Cortex of kidney (tissue), 1 donor: ENCODE measurements at places on chromosomes 2 and 18.

GRCh38 chr2:209911486-209911885, 91.0 kb upstream of the RPE start:
- DNase-seq = no peak

- DNase-seq = no peak
Measured at GRCh38 chr18:62976227-62976626, 260.9 kb downstream of the PHLPP1 start.

DNA sequence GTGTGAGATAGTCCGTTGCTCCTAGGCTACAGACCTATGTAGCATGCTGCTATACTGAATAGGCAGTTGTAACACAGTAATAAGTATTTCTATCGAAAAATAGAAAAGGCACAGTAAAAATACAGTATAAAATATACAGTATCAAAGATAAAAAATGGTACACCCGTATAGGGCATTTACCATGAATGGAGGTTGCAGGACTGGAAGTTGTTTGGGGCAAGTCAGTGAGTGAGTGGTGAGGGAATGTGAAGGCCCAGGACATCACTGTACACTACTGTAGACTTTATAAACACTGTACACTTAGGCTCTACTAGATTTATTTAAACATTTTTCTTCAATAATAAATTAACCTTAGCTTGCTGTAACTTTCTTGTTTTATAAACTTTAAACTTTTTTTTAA, 3.5 kb downstream of the MAP3K20 start:
- no peak for DNase-seq

- DNase-seq = no peak
Measured at GRCh38 chr18:32461709-32462272, 8.9 kb downstream of the GAREM1 start.

- DNase-seq = no peak
Measured at GRCh38 chr18:78737006-78737915, 242.4 kb upstream of the SALL3 start.

GRCh38 chr2:200466425-200467418, 43.1 kb downstream of the KCTD18 start:
- no peak for DNase-seq

GRCh38 chr2:98547092-98547790, 61.1 kb downstream of the COA5 start:
- no peak for DNase-seq

DNA sequence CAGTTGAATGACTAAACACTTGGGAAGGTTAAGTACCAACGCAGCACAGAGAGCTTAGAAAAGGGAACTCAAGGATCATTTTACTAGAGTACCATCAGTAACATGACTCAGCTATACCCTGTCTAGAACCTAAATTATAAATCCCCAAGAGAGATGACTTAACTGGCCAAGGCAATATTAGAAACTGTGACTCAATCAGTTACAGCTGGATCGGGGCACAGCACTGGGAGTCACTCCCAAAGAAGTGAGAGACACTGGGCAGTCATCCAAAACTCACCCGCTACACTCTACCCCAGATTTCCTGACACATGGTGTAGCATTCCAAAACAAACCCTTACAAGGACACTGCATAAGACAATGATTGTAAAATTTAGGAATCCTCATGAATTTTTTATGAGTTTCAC, 17.7 kb downstream of the IWS1 start:
- no peak for DNase-seq

DNA sequence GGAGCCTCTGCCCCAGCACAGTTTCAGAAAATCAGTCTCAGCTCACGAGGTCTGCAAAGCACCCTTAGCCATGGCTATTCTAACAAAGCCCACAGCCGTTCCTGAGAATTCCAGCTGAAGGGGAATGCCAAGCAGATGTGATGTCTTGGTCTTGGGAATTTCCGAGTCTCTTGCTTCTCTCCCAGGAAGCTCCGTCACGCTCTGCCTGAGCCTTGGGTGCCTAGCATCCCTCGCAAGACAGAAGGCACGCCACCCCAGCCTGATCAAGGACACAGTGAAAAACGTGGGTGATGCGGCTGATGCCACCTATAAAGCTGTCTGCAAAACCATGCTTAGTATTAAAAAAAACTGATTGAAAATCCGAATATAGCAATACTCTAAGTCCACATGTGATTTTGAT, 254.6 kb downstream of the SH3BP4 start:
- no peak for DNase-seq

DNA sequence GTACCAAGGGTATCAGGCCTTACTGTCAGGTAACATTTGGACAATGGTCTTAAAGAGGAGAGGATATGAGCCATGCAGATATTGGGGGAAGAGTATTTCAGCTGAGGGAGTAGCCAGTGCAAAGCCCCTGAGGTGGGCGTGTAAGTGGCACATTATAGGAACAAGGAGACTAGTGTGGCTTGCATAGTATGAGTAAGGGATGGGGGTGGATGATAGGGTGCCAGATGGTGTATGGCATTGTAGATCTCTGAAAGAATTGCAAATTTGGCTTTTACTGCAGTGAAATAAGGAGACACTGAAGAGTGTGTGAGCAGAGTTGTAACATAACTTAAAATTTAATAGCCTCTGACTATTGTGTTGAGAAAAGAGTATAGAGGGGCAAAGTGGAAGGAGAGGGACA, 244.0 kb downstream of the PDE11A start:
- DNase-seq = no peak

GRCh38 chr2:136324966-136325365, 207.0 kb upstream of the CXCR4 start:
- DNase-seq = no peak

DNA sequence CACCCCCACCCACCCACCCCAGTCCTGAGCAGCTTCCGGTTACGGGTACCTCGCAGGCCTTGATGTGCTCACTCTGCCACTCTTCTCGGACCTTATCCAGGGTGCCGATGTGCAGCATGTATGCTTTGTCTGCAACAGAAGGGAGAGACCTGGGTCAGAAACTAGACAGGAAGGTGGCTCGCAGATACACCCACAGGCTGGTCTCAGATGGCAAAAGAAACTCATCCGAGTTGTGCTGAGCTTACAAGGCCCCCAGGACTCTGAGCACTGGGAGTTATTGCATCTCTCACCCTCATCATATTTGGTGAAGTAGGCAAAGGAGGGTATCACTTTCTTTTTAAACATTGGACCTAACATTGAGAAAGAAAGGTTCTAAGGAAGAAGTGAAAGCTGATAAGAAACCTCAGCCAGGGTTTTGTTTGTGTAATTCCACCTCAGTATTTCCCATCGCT, 30.6 kb upstream of the EPG5 start:
- no peak for DNase-seq

GRCh38 chr2:67716895-67717396, 319.8 kb downstream of the ETAA1 start:
- no peak for DNase-seq

- no peak for DNase-seq
Measured at GRCh38 chr2:112048887-112049286, 6.2 kb upstream of the TMEM87B start.

GRCh38 chr2:108324531-108325255, 36.0 kb downstream of the SULT1C2 start:
- no peak for DNase-seq

GRCh38 chr2:67783026-67783425, 279.8 kb downstream of the C1D start:
- DNase-seq = no peak

- DNase-seq = no peak
Measured at GRCh38 chr2:37412231-37412630, 67.8 kb downstream of the QPCT start.

- DNase-seq = no peak
Measured at GRCh38 chr2:20418519-20418918, 28.4 kb upstream of the RHOB start.

GRCh38 chr2:237453671-237454070, 33.4 kb upstream of the MLPH start:
- no peak for DNase-seq

GRCh38 chr2:237998530-237998929, 31.7 kb downstream of the UBE2F start:
- DNase-seq = no peak

DNA sequence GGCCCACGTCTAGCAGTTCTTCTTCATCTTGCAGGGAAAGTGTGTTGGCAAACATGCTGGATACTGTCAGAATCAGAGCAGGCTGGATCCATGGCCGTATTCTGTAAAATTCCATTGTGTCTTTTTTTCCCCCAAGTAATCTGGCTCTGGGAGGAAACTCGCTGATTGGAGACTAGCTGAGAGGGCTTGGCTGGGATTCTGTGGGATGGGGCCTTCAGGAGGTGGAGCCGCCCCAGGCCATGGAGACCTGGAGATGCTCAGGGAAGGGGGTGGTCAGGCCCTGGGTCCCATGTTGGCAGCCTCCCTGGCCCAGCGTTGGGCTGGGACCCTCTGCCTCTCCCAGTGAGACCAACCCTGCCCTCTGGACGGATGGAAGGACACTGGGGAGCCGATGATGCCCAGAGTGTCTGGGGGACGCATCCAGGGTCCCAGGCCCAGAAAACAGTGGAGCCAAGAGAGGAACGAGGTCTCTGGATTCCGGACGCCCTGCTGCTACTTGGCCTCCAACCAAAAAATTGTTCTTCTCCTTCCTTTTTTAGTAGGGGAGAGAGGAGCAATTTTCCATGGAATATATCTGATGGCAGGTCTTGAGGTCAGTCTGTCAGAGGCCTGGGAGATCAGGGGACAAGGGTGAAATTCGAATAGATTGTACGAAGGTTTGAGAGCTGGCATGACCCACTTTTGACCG, 114.5 kb downstream of the AGAP1 start:
- no peak for DNase-seq

GRCh38 chr2:118945881-118946280, 3.9 kb downstream of the MARCO start:
- no peak for DNase-seq

DNA sequence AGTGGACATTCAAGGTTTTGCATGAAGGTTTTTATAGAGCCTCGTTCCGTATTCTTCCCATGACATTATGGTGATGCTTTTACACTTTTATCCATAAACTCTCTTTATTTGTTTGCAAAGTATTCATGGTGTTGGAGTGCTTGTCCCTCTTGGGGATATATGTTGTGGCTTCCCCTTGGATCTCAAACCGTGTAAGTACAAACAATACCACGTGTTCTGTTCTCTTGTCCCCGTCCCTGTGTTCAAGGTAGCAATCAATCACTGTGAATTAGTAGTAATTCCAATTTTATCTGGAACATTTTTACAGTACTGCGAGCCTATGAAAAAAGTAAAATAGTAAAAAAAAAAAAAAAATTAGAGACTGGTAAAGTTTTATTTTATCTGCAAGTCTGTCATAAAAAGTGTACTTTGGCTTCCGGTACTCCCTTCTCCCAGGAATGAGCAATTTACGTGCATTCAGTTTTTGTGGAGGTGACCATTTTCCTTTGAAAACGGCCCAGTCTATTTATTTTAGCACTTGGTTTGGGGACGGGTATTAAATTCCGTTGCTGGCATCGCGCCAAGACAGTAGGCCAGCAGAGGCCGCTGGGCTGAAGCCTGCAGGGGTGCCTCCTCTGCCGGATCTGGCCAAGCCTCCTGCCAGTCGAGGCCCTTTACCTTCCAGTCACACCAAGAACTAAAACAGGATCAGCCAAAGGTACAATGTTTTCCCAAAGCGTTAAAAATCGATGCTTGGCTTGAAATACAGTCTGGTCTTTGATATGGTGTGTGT, 175.7 kb downstream of the SOCS6 start:
- no peak for DNase-seq

DNA sequence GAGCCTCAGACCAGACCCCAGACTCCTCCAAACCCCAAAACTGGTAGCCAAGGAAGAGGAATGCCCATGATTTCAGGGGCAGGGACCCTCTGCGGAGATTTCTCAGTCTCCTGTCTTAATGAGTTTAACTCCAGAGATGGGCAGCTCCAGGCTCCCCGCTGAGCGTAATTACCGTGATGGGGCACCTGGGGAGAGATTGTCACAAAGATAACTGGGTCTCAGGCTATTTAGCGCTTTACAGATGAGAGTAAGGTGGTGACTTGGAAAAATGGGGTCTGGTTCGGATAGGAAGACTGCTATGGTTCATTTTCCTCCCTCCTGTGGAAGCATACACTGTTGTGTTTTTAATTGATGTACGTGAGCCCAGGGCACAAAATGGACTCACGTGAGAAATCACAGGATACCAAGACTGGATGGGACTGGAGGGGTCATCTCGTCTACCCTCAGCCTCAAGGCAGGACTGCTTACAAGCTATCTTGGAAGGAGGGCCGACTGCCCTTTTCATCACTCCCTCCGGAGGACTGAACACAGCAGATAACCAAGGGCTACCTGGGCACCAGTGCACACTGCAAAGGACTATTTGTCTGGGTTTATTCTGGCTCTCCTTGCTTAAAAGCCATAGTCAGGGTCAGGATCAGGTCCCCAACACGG, 427.8 kb downstream of the ZNF521 start:
- DNase-seq = no peak

DNA sequence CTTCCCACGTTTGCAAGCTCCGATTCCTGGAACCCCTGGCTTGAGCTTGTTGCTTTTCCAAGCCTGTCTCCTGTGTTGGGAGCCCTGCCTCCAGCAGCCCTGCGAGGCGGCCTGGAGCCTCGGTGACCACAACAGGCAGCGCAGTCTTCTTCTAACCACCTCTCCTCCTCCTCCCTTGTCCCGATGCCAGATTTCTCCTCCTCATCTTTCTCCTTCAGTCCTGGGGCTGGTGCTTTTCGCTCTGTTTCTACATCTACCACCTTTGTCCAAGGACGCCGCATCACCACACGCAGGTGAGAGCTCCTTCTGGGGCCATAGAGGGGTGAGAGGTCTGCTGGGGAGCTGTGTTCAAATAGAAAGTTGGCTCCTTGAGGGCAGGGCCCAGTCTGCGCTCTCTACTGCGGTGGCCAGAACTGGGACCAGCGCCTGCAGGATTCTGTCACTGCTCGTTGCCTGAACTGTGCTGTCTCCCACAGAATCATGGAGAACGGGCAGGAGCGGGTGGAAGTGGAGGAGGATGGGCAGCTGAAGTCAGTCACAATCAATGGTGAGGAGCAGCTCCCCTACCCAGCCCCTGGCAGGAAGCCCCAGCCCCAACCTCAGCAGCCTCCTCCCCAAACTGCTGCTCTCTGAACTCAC, 3.9 kb downstream of the DNAJB2 start:
- DNase-seq = no peak

- no peak for DNase-seq
Measured at GRCh38 chr2:235077046-235077445, 125.2 kb downstream of the SH3BP4 start.

DNA sequence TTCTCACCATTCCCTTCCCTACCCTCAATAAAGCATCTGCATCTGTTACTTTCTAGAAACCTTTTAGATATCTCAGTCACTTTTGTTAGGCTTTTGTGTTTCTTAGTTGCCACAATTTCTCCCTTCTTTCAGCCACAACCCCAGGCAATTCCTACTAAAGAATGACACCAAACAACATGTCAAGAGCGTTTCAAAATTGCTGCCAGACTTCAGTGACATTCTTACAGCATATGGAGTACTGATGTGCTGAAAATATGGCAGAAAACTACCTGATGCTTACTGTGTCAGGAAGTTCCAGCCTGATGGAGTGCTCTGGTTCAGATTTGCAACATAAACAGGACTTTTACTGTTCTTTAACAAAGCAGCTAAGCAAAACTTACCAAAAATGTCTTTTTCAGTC, 957.7 kb upstream of the POU3F3 start:
- DNase-seq = no peak

- DNase-seq = no peak
Measured at GRCh38 chr2:101205521-101206479, 46.9 kb upstream of the CNOT11 start.
